ENCODE measurements at places on chromosomes 3 and 15.

DNA sequence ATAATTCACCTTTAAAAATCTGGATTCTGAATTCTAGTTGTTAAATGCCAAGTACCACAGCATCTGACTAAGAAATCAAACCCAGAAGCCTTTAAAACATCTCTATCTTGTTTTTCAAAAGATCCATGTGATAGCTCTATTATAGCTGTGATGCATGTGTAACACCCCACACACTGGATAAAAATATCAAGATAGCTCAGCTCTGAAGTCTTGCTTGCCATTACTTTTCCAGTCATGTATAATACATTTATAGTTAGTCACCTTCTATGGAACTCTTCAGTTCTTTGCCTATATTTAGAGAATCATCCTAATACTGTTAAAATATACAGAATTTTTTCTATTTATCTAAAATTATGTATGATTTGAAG lies 11.6 kb downstream of the ARPP19 start:
- H3K27ac ChIP-seq, result peak overlapping the region; percentile 88
- H3K27me3 ChIP-seq, result no peaks in the 10 kb centered on the region
- no peak overlapping the region for H3K4me3 ChIP-seq
- DNase-seq, result no peak
- H3K36me3 ChIP-seq, result peaks cover 43% of the 10 kb centered on the region
- H3K4me1 ChIP-seq, result peaks cover 36% of the 10 kb centered on the region

DNA sequence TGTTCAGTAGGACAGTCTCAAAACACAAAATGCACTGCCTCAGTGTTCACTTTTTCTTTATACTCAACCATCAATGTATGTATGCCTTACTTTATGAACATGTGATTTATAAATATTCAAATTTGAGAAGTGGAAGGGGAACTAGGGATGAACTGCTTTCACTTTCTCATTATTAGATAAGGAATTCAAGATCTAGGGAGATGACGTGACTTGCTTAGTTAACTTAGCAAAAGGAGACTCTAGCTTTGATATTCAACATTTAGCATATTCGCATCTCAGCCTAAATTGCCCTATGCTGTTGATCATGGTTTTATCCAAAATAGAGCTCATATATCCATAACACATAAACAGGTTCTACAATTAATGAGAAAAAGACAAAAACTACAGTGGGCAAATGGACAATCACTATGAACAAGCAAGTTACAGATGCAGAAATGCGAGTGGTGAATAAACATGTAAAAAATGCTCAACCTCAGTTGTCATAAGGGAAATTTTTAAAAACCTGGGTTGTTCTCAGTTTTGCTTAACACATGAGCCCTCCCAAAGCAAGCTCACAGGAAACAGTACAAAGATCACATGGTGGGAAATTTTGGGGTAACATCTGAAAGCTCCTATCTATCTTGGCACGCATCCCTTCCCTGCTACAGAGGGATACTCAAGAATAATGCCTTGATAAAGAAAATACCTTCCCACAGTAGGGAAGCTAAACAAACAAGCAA lies 269.8 kb downstream of the THRB start:
- peaks cover 18% of the 10 kb centered on the region for H3K4me1 ChIP-seq
- H3K36me3 ChIP-seq, result no peaks in the 10 kb centered on the region
- no peak overlapping the region for H3K27ac ChIP-seq
- H3K27me3 ChIP-seq, result no peaks in the 10 kb centered on the region

DNA sequence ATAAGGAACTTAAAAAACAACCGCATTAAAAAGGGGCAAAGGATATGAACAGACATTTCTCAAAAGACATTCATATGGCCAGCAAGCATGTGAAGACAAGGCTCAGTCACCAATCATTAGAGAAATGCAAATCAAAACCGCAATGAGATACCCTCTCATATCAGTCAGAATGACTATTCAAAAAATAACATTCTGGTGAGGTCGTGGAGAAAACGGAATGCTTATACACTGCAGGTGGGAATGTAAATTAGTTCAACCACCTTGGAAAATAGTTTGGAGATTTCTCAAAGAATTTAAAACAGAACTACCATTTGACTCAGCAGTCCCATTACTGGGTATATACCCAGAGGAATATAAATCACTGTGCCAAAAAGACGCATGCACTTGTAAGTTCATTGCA lies 496.6 kb upstream of the SGO1 start:
- no peaks in the 10 kb centered on the region for H3K36me3 ChIP-seq
- no peak overlapping the region for H3K27ac ChIP-seq
- H3K4me3 ChIP-seq, result no peak overlapping the region
- no peak for DNase-seq

- DNase-seq, result no peak
- H3K27ac ChIP-seq, result no peak overlapping the region
- no peaks in the 10 kb centered on the region for H3K36me3 ChIP-seq
- H3K27me3 ChIP-seq, result no peaks in the 10 kb centered on the region
- no peak overlapping the region for H3K4me3 ChIP-seq
Observed at GRCh38 chr3:24197809-24198208, 252.7 kb downstream of the NR1D2 start.

DNA sequence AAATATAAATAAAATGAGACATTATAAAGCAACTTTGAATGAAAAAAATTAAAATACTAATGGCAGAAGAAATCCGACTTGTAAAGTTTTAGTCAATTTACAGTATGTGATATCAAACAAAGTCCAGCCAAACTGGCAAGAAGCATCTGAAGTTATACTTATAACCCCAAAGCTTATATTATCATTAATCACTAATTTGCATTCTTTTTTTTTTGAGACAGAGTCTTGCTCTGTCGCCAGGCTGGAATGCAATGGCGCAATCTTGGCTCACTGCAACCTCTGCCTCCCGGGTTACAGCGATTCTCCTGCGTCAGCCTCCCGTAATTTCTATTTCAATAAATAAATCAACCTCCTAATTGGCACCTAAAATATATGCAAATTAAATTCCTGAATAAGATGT lies 80.1 kb downstream of the AQR start:
- H3K27ac ChIP-seq, result no peak overlapping the region
- peaks cover 77% of the 10 kb centered on the region for H3K36me3 ChIP-seq
- H3K4me1 ChIP-seq, result no peaks in the 10 kb centered on the region
- H3K4me3 ChIP-seq, result no peak overlapping the region
- DNase-seq, result peak; percentile 4

DNA sequence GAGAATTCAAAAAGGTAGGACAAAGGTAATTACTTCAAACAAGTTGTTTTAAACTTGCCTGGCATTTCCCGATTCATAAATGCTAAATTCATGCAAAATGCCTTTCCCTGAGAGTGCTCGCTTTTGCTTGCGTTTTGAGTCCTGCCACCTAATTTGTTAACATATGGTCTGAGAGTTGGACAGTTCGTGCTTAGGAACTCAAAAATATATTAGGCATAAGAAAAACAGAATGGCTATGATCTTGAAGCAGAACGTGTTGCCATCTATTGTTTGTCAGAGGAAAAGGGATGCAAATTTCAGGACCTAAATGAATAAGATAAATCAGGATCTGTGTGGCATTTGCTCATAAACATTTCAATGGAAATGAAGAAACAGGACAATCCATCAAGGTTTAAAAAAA lies 195.8 kb downstream of the ZMAT3 start:
- no peaks in the 10 kb centered on the region for H3K4me1 ChIP-seq
- no peaks in the 10 kb centered on the region for H3K27me3 ChIP-seq
- no peak overlapping the region for H3K27ac ChIP-seq
- no peak for DNase-seq
- H3K4me3 ChIP-seq, result no peak overlapping the region

DNA sequence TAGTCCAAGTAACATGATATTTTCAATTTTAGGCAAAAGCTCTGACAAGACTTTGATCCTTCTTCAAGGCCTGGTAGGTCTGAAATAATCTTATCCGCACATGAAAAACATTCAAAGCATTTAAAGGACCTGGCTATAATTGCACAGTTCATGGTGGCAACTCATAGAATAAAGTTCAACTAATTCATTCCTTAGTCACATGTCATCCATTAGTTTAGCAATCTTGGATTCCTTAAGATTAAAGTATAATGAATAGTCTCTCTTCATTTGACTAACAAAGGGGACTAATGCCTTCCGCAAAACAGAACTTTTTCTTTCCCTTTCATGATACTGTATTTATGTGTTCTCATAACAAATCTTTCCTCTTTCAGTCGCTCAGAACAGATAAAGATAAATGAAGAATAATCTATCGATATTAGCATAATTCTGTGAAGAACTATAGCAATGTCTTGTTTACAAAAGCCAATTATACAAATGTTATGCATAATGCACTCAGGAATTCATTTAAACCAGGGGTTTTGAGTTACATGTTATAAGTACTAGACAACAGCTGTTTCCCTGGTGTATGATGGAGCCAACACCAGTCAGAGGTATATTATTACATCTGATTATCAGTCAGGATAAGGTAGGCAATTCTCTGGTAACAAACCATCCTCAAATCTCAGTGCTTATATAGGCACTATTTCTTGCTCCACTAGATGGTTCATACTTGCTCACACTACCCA lies 172.5 kb downstream of the POTEB3 start:
- H3K27ac ChIP-seq, result no peak overlapping the region
- no peaks in the 10 kb centered on the region for H3K36me3 ChIP-seq
- peaks cover 14% of the 10 kb centered on the region for H3K4me1 ChIP-seq

- peaks cover 7% of the 10 kb centered on the region for H3K4me1 ChIP-seq
- DNase-seq, result no peak
- H3K36me3 ChIP-seq, result no peaks in the 10 kb centered on the region
- H3K27me3 ChIP-seq, result peaks cover 19% of the 10 kb centered on the region
Observed at GRCh38 chr3:126656371-126657134, 1.6 kb upstream of the TXNRD3 start.

DNA sequence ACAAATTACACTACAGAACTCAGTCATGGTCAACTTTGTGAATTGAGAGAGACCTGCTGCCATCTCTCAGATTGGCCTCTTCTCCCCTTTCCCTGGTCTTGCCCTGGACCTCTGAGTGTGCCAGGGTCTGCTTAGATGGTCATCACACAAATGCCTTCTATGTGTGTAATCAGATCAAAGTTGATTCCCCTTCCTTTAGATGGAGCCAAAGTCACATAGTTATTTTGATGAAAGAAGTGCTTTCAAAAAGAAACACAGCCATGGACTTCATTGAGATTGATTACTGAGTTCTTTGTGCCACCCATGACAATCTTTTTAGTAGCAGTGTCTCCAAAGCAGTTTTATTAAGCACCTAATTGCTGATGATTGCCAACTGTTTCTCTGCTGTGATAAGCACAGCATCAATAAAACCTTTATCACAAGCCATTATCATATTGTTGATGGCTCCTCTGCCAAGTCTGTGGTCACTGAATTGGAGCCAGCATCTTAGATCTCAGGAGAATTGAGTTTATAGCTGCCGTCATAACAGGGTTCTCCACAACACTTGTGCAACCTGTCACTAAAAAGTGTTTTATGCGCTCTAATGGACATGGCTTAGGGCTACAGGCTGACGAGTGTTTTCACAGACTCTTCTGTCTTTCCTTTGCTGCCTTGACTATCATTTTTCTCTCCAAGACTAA lies 149.7 kb upstream of the NUDT16 start:
- H3K27me3 ChIP-seq, result no peaks in the 10 kb centered on the region
- no peak overlapping the region for H3K4me3 ChIP-seq

GRCh38 chr3:172239218-172239790 lies 199.9 kb downstream of the FNDC3B start:
- H3K27ac ChIP-seq, result peak overlapping the region; percentile 49
- H3K4me3 ChIP-seq, result no peak overlapping the region
